ENCODE measurements at places on chromosomes 6 and 20.

DNA sequence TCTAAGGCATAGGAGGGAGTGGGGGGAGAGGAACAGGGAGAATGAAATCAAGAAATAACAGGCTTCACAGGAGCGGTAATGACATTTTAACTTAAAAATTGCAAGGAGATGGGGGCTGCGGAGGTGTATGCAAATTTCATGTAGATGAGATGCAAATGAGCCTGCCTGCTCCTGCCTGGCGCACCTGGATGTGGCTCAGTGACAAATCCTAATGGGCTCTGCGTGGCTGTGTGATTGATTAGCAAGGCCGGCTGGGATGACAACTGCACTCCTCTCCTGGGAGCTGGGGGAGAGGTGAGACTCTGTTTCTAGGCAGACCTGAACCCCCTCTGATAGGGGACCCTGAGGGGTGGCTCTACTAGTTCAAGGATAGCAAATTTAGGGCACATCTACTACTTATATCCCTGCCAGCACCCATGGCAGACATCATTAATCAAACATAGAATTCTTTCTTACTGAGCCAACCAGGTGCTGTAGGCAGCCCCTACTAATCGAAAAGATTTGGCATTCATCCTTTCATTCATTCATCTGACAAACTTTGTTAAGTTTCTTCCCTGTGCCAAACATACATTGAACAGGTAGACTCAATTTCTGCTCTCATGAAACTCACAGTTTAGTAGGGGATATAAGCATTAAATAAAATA lies 38.4 kb upstream of the TGM2 start:
- H3K36me3 ChIP-seq, result no peaks in the 10 kb centered on the region
- H3K27me3 ChIP-seq, result no peaks in the 10 kb centered on the region
- H3K4me3 ChIP-seq, result no peak overlapping the region
- H3K4me1 ChIP-seq, result no peaks in the 10 kb centered on the region

DNA sequence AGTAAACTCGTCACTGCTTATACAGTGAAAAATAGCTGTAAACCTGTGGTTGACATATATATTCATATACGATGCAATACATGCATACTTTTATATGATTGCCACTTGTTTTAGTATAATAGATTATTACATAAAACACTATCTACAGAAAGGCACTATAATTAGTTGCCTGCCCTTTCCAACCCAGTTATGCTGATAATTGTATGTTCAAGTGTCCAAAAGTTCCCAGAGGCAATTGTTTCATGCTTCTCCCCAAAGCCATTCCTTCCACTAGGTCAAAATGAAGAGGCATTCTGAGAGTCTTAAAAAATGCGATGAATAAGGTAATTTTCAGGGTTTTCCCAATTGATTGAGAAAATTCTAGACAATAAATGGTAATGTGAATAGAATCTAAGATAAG lies 434.6 kb downstream of the LMBRD1 start:
- H3K27ac ChIP-seq, result no peak overlapping the region
- H3K4me1 ChIP-seq, result no peaks in the 10 kb centered on the region
- no peak overlapping the region for H3K4me3 ChIP-seq
- no peaks in the 10 kb centered on the region for H3K36me3 ChIP-seq
- no peak for DNase-seq

- no peak overlapping the region for H3K27ac ChIP-seq
- no peak for DNase-seq
- no peaks in the 10 kb centered on the region for H3K4me1 ChIP-seq
- H3K27me3 ChIP-seq, result no peaks in the 10 kb centered on the region
Observed at GRCh38 chr20:60694763-60695162, 557.3 kb upstream of the CDH4 start.

GRCh38 chr6:75893058-75893775 lies 144.2 kb downstream of the MYO6 start:
- DNase-seq, result no peak
- no peak overlapping the region for H3K27ac ChIP-seq
- no peaks in the 10 kb centered on the region for H3K27me3 ChIP-seq
- no peaks in the 10 kb centered on the region for H3K36me3 ChIP-seq
- H3K4me3 ChIP-seq, result no peak overlapping the region

DNA sequence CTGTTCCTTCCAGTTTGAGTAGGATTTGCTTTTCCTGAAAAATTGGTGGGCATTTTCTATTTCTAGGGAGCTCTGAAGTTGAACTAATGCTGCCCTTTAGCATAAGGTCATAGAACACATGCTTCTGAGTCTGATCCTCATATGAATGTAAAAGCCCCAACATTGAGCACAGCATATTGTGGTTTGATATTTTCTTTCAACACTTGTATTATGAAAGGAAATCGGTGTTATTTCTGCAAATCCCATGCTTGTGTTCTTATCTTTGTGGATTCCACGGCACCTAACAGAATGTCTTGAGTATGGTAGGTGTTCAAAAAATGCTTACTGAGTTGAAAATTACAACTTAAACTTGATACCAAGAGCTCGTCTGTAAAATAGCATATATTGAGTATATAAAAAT lies 85.8 kb downstream of the TRMT11 start:
- no peaks in the 10 kb centered on the region for H3K27me3 ChIP-seq
- no peaks in the 10 kb centered on the region for H3K4me1 ChIP-seq
- H3K27ac ChIP-seq, result no peak overlapping the region
- no peak for DNase-seq

GRCh38 chr6:106450653-106451052 lies 90.1 kb downstream of the CRYBG1 start:
- no peak overlapping the region for H3K27ac ChIP-seq
- H3K36me3 ChIP-seq, result no peaks in the 10 kb centered on the region
- peaks cover 10% of the 10 kb centered on the region for H3K4me1 ChIP-seq
- H3K27me3 ChIP-seq, result no peaks in the 10 kb centered on the region
- DNase-seq, result no peak
